HCEC 1CT (cell line): ENCODE measurements at places on chromosomes 1 and 21.

DNA sequence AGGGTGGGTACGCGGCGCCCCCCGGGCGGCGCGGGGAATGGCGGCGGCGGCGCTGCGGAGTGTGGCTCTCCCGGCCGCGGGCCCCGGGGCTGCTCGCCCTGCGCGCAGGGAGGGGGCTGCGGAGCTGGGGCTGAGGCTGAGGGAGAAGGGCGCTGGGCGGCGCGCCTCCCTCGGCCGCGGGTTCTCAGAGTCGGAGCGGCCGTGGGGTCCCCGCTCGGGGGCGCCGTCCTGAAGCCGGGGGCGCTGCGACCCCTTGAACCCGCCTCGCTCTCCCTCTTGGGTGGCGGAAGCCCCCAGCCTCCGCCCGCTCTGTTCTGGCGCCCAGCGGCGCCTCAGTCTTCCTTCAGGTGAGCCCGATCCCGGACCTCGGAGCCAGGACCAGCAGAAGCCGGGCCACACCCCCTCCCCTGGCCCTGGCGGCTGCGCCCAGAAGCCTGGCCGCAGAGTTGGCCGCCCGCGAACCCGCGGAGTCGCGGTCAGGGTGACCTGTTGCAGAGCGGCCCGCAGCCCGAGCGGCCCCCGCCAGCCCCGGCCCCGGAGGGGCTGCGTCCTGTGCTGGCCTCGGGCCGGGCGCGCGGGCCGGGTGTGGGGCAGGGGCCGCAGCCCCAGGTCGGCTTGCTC is 532 bp downstream of the RALGPS2 start:
- DNase-seq, result peak; percentile 50

GRCh38 chr1:196181594-196181878 is 426.7 kb downstream of the KCNT2 start:
- DNase-seq, result no peak

DNA sequence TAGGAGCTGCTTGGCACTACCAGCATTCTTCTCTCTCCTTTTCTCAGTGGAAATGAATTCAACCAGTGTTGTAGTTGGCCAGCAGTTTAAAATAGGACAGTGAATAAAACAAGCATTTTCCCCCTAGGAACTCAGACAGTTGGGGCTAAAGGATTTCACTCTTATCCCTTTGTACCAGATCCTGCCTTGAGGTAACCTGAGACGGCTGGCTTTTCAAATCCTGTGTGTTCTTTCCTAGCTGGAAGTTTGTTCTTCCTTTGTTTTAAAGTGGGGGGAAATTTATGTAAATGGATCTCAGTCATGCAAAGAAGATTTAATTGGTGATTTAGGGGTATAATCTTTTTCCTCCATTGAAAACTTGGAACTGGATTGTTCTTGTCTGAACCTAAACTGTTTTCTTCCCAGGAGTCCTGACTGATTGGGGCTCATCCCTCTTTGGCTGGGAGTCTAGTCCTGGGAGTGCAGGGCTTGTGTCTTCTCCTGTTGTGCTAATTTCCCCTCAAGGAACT is 23.3 kb downstream of the ZP4 start:
- no peak for DNase-seq

DNA sequence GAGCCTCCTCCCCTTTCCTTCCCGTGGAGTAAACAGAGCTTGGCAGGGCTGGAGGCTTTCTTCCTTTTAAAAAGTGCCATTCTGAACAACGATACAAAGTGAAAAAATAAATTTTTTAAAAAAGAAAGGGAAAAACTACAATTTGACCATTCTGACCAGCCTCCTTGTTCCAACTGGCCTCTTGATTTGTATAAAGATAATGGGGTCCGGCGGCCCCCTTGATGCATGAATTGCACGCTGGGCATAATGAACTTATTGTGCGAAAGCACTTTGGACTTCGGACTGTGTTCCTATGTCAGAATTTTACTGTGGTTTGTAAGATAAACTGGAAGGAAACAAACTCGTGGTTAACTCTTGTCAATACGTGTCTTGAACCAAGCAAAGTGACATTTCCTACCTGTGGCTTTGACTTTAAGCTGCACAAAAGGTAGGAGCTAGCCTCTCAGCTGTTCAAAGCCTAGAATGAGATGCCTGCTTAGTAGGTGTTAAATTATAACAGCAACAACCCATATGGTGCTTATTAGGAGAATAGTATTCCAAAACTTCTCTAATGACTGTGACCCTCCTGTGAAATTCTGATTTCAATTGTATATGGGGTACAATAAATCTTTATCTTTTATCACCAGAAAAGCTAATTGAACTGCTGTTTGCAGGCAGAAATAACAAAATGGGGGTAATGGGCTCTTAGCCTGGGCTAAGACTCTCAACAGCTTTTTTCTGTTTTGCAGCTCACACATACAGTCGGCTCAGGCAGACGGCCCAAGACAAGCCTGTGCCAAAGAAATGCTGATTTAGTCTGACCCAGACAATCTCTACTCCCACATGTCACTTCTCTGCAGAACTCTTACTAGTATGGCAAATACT is 9.3 kb downstream of the IRF2BP2 start:
- DNase-seq, result no peak

DNA sequence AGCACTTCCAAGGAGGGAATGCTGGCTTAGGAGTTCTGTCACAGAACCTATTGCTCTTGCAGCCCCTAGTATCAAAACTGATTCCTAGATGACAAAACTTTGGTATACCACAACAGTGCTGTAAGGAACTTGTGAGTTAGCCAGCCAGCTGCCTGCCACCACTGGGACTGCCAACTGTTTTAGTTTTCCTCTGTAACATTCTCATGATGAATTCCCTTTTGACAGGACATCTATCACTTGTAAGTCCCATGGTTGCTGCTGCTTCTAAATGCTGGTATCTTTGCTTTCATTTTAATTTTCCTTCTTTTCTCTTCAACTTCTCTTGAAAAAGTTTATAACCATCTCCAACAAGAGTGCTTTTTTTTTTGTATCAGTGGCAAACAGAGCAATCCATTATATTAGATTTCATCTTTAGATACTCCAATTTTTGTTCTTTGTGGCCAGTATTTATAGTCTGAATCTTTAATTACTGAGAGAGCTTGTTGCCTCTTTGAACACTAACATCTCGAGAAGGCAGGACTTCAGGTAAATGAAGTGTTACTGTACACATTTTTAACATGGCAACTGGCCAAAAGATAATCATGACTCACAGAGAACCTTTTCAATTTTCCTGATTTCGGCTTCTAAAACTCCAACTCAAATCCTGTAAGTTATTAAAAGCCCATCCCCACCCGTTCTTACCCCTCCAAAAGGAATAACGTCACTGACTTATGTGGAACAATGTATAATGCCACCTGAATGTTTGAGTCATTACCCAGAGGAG is 19.8 kb downstream of the DBT start:
- DNase-seq, result no peak

- no peak for DNase-seq
These were observed 29.6 kb downstream of the GON4L start for GRCh38 chr1:155827450-155827849.

- no peak for DNase-seq
These were observed 248.0 kb upstream of the FOXD3 start for GRCh38 chr1:63074321-63074720.

DNA sequence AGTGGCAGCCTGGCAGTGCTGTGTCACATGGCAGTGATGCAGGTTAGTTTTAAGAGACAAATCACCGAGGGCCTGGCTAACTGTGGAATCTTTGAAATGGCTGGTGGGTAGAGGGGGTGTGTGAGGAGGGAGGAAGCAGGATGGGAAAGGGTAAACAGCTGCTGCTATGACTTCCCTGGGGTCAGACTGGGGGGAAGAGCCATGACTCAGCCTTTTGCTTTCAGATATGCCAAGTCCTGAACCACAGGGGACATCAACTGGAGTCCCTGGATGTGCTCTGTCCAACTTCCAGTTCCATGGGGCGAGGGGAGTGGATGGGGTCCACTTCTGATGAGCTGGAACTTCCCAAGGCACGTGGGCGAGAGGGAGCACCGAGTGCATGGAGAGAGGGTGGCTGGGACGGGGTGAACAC is 121.1 kb upstream of the ADAR start:
- peak; percentile 25 for DNase-seq

DNA sequence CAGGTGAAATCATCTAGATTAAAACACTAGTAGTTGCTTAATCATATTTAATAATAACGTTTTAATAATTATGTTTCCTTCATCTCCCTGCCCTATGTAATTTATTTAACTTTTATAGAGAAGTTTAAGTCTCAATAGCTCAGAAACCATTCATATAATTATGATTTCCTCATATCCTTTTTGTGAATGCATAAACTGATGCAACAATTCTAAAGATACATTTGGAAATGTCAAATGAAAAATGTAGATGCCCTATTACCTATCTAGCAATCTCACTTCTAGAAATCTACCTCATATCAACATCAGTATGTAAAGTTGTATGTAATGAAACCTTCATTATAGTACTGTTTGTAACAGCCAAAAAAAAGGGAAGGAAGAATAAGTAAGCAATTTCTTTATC is 10.5 kb downstream of the DRAM2 start:
- DNase-seq, result no peak

GRCh38 chr21:33943293-33943692 is 27.7 kb upstream of the ATP5PO start:
- no peak for DNase-seq

DNA sequence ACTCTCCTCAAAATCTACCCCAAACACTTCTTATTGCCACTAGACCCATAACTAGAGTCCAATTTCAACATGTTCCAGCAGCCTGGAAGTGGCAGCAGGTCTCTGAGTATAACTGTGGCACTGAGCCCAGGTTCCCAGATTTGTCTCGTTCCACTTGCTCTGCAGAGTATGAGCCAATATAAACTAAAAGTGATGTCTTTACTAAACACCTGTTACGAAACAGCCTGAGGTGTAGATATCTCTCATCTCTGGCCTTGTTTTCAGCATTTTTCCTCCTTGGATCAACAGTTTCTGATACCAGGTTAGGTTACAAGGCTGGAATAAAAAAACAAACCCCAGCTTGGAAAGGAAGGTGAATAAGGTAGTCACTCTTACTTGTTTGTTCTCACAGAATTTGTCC is 25.2 kb upstream of the PRDX6 start:
- DNase-seq, result no peak

- no peak for DNase-seq
These were observed 178.4 kb downstream of the DUSP10 start for GRCh38 chr1:221563476-221563921.

DNA sequence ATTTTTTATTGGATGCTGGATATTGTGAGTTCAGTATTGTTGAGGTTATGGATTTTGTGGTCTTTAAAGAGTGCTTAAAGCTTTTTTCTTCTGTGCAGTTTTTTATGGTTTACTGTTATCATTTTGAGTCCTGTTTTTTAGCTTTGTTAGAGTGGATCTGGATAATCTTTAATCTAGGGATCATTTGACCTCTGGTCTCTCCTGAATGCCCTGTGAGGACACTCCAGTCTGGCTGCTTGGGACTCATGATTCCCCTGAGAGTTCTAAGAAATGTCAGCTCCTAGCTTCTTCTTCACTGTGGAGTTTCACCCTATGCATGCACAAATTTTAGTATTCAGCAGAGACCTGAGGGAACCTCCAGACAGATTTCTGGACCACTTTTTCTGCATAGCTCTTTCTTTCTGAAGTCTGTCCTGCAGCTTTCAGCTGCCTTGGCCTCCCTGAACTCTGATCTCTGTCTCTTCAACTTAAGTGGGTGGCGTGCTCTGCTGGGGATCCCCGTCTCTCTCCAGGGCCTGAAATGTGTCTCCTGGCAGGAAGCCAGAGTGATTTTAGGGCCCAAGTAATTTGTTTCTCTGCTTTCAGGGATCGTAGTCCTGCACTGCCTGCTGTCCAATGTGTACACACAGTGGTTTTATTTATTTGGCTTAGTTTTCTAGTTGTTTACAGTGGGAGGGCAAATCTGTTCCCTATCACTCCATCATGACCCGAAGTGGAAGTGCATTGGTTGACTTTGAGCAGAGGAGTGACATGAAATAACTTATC is 14.7 kb downstream of the PEX14 start:
- no peak for DNase-seq

- DNase-seq, result no peak
These were observed 266.0 kb downstream of the PTPRU start for GRCh38 chr1:29502225-29502910.

- DNase-seq, result peak; percentile 86
These were observed 17.6 kb upstream of the CLIC4 start for GRCh38 chr1:24727501-24728216.

GRCh38 chr1:225987491-225988316 is 11.4 kb downstream of the SDE2 start:
- DNase-seq, result peak; percentile 48

GRCh38 chr1:198361237-198361767 is 179.2 kb downstream of the ATP6V1G3 start:
- no peak for DNase-seq

GRCh38 chr1:33563699-33564098 is 91.3 kb downstream of the ZSCAN20 start:
- no peak for DNase-seq

- peak; percentile 64 for DNase-seq
These were observed 108.0 kb downstream of the HLCS start for GRCh38 chr21:36858320-36858957.

- DNase-seq, result peak; percentile 11
These were observed 175.4 kb downstream of the NTMT2 start for GRCh38 chr1:170321113-170321512.

GRCh38 chr1:211215577-211215976 is 43.6 kb upstream of the RCOR3 start:
- no peak for DNase-seq

DNA sequence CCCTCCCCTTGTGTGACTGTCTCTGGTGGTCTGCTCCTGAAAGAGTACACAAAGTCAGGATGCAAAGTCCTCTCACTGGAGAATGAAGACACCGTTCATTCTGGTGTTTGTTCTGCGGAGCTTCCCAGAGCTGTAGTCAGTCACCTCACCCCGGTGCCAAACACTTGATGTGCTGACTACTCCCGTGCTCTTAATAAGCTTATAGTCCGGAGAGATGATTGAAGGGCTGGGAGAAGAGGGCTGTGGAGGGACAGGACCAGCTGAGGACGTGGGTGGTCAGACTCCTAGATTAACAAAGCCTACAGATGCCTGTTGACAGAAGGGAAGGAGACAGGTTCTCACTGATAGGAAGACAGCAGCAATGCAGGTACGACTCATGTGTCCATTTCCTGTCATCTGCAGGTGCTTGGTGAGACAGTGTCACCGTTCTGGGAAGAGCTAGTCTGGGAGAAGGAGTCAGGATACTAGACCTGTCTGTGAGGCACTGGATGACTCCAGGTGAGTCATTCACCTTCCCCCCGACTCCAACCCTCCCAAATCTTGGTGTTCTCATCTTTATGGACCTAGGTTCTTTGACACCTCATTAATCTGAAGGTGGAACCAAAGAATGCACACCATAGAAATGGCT is 40.4 kb upstream of the LRRN2 start:
- no peak for DNase-seq

DNA sequence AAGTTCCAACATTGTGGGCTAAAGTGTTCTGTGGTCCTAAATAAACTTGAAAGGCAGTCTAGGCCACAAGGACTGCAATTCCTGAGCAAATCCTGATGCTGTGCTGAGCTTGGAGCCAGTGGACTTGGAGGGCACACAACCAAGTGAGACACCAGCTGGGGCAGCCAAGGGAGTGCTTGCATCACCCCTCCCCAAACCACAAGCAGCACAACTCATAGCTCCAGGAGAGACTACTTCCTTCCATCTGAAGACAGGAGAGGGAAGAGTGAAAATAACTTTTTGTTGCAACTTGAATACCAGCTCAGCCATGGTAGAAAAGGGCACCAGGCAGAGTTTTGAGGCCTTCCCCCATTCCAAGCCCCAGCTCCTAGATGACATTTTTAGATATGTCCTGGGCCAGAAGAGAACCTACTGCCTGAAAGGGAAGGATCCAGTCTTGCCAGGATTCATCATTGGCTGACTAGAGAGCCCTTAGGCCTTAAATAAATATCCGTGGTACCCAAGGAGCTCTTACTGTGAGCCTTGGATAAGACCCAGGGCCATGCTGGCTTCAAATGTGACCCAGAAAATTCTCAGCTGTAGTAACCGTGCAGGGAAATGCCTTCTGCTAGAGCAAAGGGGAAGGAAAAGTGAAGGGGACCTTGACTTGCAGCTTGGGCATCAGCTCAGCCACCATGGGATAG is 35.4 kb upstream of the LRRC8B start:
- DNase-seq, result peak; percentile 39
